Progenitor cell of endocrine pancreas (in vitro differentiated cells): ENCODE measurements at places on chromosomes 1 and 21.

DNA sequence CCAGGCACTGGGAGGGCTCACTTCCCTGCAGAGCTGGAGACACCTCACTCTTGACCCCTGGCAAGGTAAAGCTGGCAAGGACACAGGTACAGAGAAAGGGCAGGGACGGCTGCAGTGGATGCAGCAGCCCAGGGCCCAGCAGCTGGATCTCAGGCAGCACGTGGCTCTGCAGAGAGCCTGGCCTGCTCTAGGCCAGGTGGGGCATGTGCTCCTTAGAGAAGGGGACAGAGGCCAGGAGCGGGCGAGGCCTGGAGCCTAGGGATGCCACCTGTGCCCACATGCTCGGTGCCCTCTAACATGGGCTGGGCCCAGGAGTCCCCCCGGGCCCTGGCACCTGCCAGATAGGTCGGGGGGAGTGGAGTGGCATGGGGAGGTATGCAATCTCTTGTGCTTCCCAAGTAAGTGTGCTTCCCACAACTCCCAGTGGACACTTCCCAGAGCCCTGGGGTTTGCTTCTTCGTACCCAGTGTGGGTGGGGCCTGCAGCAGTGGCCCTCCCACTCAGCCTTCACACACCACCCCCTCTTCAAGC is 30.0 kb downstream of the WNT3A start:
- DNase-seq: no peak

GRCh38 chr1:178451529-178451928 is 45.2 kb downstream of the CLEC20A start:
- DNase-seq: no peak

- no peak for DNase-seq
These were observed 18.2 kb downstream of the PANK4 start for GRCh38 chr1:2508180-2508579.

DNA sequence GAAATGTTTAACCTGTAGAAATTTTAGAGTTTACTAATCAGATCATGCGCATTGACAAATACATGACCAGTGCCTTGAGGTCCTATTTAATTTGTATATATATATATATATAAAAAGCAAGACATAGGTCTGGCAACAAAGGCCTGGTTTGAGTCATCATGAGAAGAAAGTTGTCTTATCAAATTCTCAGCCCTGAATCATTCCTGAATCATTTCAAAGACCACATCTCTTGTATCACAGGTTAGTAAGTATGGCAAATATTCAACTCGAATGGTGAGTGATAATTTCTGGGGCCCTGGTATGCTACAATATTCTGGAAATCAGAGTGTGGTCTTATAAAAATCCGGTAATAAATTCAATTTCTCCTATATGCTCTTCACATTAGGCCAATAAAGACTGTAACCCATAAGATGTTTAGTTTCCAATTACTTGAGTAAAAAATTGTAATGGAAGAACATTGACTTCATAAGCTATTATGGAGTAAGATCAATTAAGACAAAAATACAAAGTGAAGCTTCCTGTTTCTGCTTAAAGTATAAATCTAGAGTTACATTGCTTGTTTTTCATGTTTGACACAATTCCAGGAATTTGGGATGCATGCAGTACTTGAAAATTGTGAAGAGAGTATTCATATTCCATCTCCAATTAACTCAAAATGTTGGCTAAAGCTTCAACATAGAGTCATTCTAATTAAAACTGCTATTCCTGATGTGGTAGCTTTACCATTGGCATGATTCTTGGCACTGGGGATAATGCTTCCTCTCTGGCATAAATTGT is 309.4 kb downstream of the BRINP3 start:
- no peak for DNase-seq

DNA sequence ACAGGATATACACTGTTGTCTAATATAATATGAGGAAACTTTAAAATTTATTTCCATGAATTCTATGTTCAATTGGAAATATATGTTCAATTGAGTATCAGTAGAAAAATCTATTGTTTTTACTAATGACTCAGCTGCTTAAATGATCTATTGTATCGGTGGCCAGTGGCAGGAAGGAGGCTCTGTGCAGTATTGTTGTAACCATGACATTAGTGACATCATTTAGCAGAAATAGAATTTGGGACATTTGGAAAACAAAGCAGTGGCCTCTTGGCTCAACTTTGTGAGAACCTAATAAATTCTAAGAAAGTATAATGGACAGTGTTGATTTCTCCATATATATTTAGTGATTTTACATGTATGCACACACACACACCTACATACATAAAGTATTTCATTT is 257.4 kb downstream of the PDE4B start:
- no peak for DNase-seq

GRCh38 chr1:78918157-78918556 is 88.4 kb downstream of the ADGRL4 start:
- no peak for DNase-seq

- DNase-seq: no peak
These were observed 188.0 kb downstream of the GRIK3 start for GRCh38 chr1:36846357-36846756.

DNA sequence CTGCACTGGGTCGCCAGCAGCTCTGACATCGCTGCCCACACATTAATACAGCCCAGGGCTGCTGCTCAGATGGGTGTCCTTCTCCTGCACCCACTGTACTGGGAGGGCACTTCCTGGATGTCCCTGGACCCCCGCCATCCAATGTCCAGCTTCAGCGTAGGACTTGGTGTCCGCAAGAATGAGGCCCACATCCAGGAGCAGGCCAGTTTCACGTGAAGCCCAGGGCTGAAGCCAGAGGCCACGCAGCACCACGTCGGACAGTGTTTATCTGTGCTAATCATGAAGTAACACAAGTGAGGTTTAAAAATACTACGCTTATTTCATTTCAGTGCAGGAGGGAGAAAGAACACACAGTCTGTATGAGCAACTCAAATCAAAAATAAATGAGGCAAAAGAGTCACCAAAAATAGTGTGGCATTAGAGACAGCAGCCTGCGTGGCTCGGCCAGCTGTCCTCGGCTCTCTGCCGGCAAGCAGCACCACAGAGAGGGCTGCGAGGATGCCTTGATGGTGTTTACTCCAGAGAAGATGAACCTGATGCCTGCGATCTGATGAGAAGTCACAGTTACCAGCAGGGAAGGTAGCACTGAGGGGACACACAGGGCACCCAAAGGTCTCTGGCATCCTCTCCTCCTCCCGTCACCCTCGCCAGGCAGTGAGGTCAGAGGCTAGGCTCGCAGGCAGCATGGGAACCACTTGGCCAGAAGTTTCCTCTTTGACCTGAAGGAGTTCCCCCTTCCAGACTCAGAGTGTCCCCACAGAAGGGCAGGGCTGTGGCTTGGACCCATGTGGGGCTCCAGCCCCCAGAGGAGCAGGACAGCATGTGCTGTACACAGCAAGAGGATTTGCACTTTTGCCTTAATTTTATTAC is 22.1 kb upstream of the NPHP4 start:
- no peak for DNase-seq

DNA sequence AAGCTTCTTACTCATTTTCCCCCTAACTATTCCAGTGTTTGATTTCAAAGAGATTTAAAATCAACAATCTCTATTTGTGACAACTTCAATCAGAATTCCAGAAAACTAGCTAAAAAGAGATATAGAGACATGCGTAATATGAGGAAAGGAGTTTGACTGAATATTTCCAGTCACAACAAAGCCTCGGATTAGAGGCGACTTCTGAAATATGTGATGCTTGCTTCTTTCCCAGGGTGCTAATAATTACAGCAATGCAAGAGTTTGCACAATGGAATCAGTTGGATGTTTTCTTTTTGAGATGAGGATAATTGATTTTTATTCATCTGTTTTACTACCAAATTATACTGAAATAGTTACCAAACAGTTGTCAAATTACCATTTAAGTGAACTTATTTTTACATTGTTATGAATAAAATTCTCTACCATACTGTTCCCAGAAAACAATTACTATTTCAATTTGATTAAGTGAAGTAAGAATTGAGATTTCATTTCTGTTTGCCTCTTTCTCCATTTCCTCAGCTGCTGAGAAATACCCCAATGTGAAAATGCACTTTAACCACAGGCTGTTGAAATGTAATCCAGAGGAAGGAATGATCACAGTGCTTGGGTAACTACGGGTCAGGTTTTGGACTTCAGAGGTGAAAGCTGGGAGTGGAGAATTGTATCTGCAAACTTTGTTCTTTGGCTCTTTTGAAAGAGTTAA is 28.1 kb downstream of the KMO start:
- DNase-seq: no peak

GRCh38 chr1:51986718-51987117 is 3.8 kb downstream of the RAB3B start:
- no peak for DNase-seq

DNA sequence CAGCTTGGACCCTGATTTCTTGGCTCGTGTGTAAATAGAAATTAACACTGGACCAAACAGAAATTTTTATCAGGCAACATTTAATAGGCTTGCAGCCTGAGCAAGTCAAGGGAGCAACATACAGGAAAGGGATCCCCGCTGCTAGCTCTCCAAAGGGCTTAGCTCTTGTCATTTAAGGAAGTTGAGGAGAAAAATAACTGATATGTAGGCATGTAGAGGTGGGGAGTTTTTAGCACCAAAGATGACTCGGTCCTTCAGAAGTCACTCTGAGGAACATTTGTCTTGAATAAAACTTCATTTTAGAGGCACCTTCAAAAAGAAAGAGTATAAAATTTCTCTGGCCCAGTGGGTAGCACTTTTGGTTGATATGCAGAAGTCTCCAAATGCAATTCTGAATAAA is 27.1 kb downstream of the GBP2 start:
- no peak for DNase-seq

DNA sequence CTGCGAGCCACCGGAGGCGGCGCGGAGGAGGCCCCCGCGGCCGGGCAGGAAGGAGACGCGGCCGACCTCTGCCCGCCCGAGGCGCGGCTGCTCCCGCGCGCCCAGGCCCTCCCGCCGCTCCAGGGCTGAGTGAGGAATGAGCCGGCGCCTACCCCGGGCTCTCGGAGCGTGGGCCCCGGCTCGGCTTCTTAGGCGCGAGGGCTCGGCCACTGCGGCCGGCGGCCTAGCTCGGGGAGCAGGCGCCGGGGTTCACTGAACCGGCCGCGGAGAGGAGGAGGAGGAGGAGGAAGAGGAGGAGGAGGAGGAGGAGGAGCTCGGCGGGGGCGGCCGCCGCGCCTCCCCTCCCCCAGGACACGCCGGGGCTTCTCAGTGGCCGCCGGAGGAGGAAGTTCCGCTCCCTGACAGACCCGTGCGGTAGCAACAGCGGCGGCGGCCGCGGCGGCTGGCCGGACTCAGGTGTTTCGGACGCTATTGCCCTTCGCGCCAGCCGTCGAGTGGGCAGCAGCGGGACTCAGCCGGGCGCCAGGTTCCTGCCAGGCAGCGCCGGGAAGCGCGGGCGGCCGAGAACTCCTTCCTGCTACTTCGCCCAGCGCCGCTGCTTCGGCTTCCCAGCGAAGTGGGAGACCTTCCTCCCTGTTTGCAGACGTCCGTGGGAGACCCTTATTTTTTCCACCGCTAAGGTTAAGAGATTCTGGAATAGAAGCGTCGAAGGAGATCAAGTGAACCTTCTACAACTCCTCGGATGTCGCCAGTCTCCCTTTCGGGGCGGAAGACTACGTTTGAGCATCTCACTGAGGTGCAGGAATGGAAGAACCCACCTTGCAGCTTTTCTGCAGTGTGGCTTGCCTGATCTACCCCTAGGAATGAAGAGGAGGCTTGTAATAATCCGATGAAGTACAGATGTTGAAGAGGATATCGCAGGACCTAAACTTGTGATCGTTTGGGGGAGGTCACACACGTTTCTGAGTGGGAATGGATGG is at the start of gene MAN1A2:
Gene MAN1A2, plus strand, starts transcription at position 404 of the 980 bp plus-strand sequence. CDS start 735 bp downstream, outside the sequence.
- DNase-seq: peak; percentile 67

- DNase-seq: no peak
These were observed 122.5 kb upstream of the FOXD3 start for GRCh38 chr1:63199706-63200335.

DNA sequence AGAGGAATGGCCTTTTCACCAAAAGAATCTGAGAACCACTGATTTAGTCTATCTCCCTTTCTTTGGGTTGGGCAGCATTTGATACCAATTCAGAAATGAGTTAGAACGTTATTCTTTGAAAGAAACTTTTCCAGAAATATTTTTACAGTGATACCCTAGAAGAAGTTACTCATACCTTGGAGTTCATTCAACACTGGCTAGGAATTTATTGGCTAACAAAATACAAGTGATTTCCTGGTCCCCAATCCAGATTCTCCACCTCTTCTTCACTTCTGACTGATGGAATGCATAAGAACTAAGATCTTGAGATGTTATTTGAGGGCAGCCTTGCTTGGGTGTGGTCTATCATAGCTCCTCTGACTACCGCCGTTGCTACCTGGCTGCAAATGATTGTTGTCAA is 9.4 kb downstream of the C1orf162 start:
- no peak for DNase-seq

DNA sequence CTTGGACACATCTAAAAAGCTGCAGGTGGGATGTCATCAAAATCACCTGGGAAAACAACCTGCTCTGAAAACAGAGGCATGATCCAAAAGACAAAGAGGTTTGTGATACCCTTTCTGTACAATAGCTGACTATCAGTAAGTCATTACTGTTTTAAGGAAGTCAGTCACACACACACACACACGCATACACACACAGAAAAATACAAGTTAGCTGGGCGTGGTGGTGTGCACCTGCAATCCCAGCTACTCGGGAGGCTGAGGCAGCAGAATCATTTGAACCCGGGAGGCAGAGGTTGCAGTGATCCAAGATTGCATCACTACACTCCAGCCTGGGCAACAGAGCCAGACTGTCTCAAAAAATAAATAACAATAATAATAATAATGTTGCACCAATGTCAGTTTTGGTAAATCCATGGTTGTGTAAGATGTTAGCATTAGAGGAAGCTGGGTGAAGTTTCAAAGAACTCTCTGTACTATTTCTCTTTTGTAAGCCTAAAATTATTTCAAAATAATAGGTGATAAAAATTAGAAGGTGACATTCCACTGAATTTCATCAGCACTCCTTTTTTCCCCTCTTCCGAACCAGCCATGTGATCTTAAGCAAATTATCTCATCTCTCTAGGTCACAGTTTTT is 9.9 kb upstream of the HLCS start:
- no peak for DNase-seq

DNA sequence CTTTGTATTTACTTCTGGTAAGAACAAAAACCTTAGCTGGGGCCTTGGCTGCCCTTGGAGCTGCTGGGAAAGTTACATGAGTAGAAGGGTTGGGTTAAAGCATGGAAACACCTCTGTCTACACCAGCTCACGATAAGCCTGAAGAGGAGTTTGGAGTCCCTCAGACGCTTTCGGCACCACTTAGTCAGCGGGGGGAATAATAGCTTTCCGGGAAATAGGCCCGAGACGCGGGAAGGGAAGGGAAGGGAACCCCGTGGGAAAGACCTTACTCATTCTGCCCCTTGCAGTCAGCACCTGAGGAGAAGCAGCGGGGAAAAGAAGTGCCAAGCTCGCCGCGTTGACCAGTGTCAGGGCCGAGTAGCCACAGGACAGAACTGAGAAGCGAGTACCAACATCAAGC is 66.4 kb upstream of the PDE9A start:
- DNase-seq: no peak

GRCh38 chr1:67855961-67856360 is 22.7 kb upstream of the GNG12 start:
- DNase-seq: no peak

GRCh38 chr21:45829668-45830067 is 151.9 kb upstream of the COL6A1 start:
- DNase-seq: no peak

GRCh38 chr1:163147019-163147418 is 55.7 kb downstream of the RGS5 start:
- DNase-seq: no peak

- DNase-seq: no peak
These were observed 27.5 kb upstream of the ZC3H12A start for GRCh38 chr1:37446874-37447273.
